ENCODE measurements at places on chromosomes 3 and 15.

- DNase-seq, result peak; percentile 15
These were observed at the start of gene RARB for GRCh38 chr3:25427942-25428788. RARB (plus strand) TSS chr3:25428263; CDS start chr3:25428732, 469 bp downstream.

GRCh38 chr3:112364291-112364690, 31.3 kb downstream of the CD200 start:
- DNase-seq, result peak; percentile 15

GRCh38 chr3:184335661-184336546, 1.5 kb upstream of the FAM131A start:
- DNase-seq, result peak; percentile 73

- no peak for DNase-seq
These were observed 331.5 kb downstream of the PTPRG start for GRCh38 chr3:61892891-61893290.
